ENCODE measurements at places on chromosomes 5 and 9.

GRCh38 chr9:114364134-114365041, 23.4 kb downstream of the AKNA start:
- DNase-seq = no peak

GRCh38 chr5:54518146-54518817, 723 bp downstream of the SNX18 start:
- DNase-seq = peak; percentile 28

DNA sequence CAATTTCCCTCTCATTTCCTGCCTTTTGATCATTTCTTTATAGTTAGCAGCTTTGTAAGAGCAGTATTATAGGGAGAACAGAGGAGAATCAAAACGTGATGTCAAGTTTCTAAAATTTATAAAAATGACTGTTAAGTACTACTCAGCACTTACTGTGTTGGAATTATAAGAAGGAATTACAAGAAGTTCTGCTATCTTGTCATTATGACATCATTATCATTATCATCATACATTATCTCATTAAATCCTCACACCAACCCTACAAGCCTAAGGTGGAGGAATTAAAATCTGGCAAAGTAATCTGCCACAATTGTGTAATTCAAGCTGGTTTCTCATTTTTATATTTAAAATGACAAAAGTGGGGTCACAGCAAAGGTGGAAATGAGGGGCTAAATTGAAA, 316.2 kb upstream of the CD180 start:
- DNase-seq = no peak

DNA sequence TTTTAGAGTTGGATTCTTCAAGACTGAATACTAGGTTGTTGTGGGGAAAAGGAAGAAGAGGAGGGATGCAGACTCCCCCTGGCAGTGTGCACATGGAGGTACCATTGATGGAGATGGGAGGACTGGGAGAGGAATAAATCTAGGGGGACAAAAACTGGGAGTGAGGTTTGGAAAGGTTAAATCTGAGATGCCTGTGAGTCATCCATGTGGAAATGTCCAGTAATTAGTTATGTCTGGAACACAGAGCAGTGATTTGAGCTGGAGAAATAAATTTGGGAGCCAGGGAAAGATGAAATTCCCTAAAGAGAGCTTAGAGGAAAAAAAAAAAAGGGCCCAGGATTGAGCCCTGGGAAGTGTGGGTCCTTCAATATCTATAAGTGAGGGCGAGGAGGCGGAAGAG, 8.0 kb upstream of the CCIN start:
- DNase-seq = no peak

- no peak for DNase-seq
These were observed 23.5 kb downstream of the HNRNPH1 start for GRCh38 chr5:179599973-179600372.

GRCh38 chr5:147093138-147093537, 141.7 kb upstream of the STK32A start:
- no peak for DNase-seq

DNA sequence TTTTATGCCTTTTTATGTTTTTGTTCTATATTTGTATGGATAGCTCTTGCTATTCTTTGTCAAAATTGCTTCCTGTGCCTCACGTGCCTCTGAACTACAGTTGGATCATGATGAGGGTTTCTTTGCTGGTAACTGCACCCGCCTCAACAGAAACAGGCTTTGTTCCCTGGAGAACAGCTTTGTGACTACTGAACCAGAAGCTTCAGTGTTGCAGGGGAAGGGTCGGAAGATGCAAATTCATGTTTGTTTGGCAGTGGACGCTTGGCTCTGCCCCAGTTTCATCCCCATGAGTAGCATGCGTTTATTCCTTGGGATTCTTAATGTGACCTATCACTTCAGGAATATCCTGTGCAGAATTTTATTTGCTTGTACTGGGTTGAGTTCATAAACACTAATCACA, 959.1 kb upstream of the WWC1 start:
- DNase-seq = no peak

GRCh38 chr5:131393498-131393968, 129.7 kb downstream of the CDC42SE2 start:
- no peak for DNase-seq

GRCh38 chr9:37652261-37652660, 1.5 kb downstream of the FRMPD1 start:
- no peak for DNase-seq

- DNase-seq = no peak
These were observed 19.4 kb downstream of the GARNL3 start for GRCh38 chr9:127283917-127284497.

GRCh38 chr5:120910629-120911028, 446.5 kb downstream of the PRR16 start:
- no peak for DNase-seq

- no peak for DNase-seq
These were observed 2.3 kb downstream of the NKX2-5 start for GRCh38 chr5:173232499-173233346.

DNA sequence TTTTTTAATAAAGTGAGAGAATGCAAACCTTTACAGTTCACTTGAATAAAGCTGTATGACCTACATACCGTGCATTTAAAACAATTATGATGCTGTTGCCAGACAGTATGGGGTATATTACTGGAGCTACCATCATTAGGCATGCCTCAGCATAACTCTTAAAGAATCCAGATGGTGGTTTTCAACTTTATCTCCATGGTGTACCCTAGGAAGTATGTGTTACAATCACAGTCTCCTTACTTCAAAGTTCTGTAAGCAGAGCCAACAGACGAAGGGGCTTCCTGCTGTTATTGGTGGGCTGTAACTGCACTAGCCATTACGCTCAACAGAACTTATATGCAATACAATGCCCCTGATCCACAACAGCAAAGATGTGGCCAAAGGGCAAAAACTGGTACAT, 803.3 kb downstream of the DTWD2 start:
- DNase-seq = no peak

DNA sequence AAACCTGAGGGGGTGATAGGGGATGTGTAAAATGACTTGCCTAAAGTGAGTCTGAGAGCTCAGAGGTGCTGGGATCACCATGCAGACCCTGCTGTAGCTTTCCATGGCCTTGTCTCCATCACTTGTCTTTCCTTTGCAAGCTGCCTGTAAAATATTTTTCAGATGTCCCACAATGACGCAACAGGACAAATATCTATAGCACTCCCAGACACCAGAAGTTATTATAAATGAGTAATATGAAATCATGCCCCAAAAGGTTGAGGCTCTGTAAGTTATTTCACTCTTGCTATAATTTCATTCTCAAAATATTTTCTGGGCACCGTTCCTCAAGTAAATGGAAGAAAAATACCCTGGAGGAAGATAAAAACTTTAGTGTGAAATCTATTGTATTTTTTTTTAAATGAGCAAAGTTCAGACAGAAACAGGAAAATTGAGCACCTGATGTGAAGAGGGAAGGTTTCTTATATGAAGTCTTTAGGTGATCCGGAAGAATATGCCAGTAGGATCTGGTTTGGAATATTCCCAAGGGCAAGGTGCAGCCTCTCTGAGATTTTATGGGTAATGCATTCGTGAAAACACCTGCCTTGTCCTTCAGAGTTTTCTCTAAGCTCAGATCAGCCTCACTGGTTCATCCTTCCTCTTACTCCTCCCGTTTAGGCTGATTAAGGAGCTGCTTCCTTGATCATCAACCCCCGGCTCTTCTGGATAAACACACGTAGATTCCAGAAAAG, 138.3 kb upstream of the DMAC1 start:
- DNase-seq = no peak

GRCh38 chr5:147341345-147341744, 106.5 kb downstream of the STK32A start:
- DNase-seq = no peak

DNA sequence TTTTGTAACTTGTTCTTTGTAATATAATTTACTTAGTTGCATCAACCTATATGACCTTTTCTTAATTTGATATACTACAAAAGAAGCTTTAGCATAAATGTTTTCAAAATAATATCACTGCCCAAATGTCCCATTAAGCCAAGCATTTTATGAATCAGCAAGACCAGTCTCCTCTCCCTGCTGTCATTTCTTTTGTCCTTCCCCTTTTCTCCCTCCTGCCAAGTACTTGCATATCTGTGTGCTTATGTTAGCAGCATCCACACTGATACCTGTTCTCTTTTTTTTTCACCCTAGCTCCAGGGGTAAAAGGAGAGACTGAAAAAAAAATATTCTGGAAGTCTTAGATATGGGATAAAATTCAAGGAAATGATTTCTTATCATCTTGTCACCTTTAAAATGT, 69.7 kb downstream of the ZSWIM6 start:
- DNase-seq = no peak

DNA sequence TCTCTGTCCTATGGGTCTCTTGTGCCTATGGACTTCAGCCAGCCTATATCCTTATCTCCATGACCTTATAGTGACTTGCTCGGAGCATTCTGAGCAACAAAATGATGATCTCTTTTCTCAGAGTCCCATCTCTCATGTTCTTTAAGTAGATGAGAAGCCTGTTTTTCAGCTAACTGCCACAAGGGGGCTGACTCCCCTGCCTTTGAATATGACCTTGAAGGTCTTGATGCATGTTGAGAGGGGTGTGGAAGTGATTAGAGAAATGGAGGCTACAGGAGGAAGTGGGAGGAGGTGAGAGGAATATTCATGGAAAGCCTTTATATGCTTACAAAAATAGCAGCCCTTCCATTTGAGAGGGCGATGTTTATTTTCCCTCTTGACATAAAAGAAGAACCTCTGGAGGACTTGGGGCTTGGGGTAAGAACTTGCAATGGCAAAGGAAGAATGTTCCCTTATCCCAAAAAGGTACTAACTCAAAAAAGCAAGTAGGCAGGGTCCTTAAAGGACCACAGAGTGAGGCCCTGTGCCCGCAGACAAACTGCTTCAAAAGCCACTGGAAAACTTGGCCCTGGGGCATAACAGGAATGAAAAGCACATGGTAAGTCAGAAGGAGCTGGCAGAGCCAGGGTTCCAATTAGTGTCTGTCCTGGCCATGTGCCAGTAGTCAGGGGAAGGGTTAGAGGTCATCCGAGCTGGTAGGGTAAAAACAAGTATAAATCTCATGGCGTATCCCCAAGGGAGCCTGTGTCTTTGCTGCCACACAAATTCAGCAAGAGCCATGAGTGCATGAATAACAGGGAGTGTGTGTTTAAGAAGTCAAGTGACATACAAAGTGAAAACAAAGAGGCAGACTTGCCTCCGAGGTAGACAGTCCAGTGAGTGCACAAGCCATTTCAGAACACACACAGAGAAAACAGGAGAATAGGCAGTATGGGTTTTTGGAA, 39.1 kb downstream of the FGD3 start:
- DNase-seq = no peak

- DNase-seq = no peak
These were observed 65.1 kb upstream of the C5orf46 start for GRCh38 chr5:147971472-147971871.

DNA sequence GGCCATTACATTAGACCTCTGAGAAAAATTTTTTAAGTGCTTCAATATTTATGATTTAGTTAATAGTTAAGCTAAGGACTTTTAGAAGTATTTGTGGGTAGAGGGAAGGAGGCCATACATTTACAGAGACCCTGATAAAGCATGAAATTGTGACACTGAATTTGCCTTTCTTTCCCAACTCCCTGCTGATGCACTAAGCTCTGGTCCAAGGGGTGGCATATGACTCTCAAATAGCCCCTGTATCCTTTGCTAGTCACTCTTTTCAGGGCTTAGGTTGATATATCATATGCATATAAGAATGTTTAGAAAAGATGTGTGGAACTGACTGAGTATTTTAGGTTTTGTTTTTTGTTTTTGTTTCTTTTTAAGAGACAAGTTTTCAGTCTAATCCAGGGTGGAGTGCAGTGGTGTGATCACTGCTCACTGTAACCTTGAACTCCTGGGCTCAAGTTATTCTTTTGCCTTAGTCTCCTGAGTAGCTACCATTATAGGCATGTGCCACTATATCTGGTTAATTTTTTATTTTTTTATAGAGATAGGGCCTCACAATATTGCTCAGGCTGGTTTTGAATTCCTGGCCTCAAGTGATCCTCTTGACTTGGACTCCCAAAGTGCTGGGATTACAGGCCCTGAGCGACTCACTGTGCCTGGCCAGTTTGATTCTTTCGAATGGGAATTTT, 20.5 kb downstream of the KIAA1958 start:
- DNase-seq = no peak

- DNase-seq = no peak
These were observed 101.0 kb upstream of the PIK3R1 start for GRCh38 chr5:68114378-68115040.

DNA sequence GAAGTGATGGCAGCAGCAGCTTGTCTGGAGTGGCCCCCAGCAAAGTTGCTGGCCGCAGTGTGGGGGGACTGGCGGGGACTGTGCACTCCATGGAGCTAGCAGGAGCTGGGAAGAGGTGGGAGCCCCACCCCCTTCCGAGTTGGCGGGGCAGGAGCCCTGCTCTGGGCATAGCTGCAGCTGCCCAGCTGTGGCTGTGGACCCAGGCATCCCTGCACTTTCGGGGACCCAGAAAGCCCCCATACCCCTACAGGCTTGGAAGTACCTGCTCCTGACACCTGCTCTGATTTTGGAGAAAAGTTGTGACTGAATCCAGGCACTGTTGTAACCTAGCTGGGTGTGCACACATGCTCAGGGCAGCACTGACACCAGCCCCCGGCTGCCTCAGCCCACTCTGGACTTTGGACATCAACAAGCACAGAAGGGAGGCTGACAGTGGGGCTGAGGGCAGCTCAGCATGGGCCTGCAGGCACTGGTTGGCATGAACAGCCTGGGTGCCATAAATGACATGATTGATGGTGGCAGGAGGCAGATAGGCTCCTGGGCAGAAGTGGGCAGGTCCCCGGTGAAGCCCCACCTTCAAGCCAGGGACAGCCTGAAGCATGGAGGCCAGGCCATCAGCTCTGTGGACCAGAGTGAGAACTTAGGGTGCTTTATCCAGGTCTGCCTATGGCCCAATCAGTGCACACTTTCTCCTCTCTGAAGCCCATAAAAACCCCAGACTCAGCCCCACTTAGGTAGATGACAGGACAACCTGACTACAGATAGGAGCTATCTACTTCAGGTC, 12.6 kb downstream of the LMBRD2 start:
- DNase-seq = no peak

GRCh38 chr9:107816561-107817021, 327.0 kb upstream of the KLF4 start:
- DNase-seq = no peak

DNA sequence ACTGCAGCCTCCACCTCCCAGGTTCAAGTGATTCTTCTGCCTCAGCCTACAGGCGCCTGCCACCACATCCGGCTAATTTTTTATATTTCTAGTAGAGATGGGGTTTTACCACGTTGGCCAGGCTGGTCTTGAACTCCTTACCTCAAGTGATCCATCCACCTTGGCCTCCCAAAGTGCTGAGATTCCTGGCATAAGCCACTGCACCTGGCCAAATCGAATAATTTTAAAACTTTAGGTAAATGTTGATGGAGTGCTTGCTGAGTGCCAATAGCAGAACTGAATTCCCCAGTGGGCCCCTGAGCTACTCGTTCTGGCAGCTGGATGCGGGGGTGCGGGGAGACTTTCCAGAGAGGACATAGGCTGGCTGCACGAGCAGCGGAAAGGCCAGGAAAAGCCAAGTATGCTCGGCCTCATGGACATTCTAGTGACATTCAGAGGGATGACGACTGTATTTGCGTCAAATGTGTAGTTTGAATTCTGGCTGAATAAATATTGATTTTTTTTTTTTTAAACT, 16.8 kb downstream of the TRAF2 start:
- DNase-seq = no peak

- no peak for DNase-seq
These were observed 5.1 kb upstream of the ZFP62 start for GRCh38 chr5:180865981-180866695.

All from stimulated activated CD8-positive, alpha-beta memory T cell treated with anti-CD3 and anti-CD28 coated beads, Interleukin-12 subunit alpha, Interleukin-12 subunit beta, amount 100 ng/mL, for 1 hour (primary cell).